A549 treated with ZK216348 at 1 μM for 4 hours (cell line): ENCODE measurements at places on chromosomes 2 and 18. TPM values are rescaled to one million over a fixed set of nuclear protein-coding genes. Genes with fewer than 3 reads are reported as not detected.

The USP34 gene
- 44.9 to 64.8 TPM (median 50.3 TPM) in 5 replicates for total RNA-seq

The TLX2 gene
- total RNA-seq: 0.15 to 0.74 TPM (median 0.21 TPM) in 5 replicates

The CDH20 gene
- total RNA-seq: not detected in 5 replicates

The GALNT13 gene
- total RNA-seq: 7.2 to 15.2 TPM (median 10.7 TPM) in 5 replicates

The DCC gene
- not detected in 5 replicates for total RNA-seq

The PAIP2B gene
- total RNA-seq: 0.16 to 0.36 TPM (median 0.34 TPM) in 5 replicates

The ERFE gene
- 6.0 to 9.9 TPM (median 9.1 TPM) in 5 replicates for total RNA-seq

The NT5C1B gene
- not detected in 5 replicates for total RNA-seq

The STPG4 gene
- total RNA-seq: not detected in 5 replicates

The IL1A gene
- 0.07 to 0.37 TPM (median 0.22 TPM) in 3 of 5 replicates, not detected in the others for total RNA-seq

The INPP5D gene
- total RNA-seq: 0.12 to 1.1 TPM (median 0.61 TPM) in 5 replicates

The CRYGD gene
- not detected in 5 replicates for total RNA-seq

The GKN1 gene
- 0.32 to 1.1 TPM (median 0.74 TPM) in 5 replicates for total RNA-seq

The RAB17 gene
- total RNA-seq: 0.16 to 0.33 TPM (median 0.28 TPM) in 4 of 5 replicates, not detected in the other

The CD207 gene
- not detected in 5 replicates for total RNA-seq

The ADRA2B gene
- total RNA-seq: 0.04 to 0.06 TPM in 2 of 5 replicates, not detected in the others

The APLF gene
- 0.55 to 0.79 TPM (median 0.75 TPM) in 5 replicates for total RNA-seq

The PPP1R7 gene
- total RNA-seq: 57.9 to 84.0 TPM (median 61.3 TPM) in 5 replicates

The TXNDC2 gene
- 0.15 to 0.34 TPM (median 0.17 TPM) in 5 replicates for total RNA-seq

The DNAH6 gene
- 0.01 to 0.44 TPM in 2 of 5 replicates, not detected in the others for total RNA-seq

The PCARE gene
- not detected in 5 replicates for total RNA-seq

The CTAGE1 gene
- not detected in 5 replicates for total RNA-seq

The MAPK4 gene
- total RNA-seq: 0.08 to 0.18 TPM (median 0.14 TPM) in 5 replicates

The LRRTM1 gene
- total RNA-seq: not detected in 5 replicates

The TSPYL6 gene
- total RNA-seq: not detected in 5 replicates

The SERPINB12 gene
- total RNA-seq: not detected in 5 replicates

The DSC3 gene
- 1.1 to 3.1 TPM (median 1.5 TPM) in 5 replicates for total RNA-seq

The RTP5 gene
- not detected in 5 replicates for total RNA-seq

The FAM161A gene
- 5.0 to 9.9 TPM (median 8.1 TPM) in 5 replicates for total RNA-seq

The CHST9 gene
- total RNA-seq: not detected in 5 replicates

The G6PC2 gene
- not detected in 5 replicates for total RNA-seq

The ZC3H6 gene
- total RNA-seq: 0.26 to 0.85 TPM (median 0.33 TPM) in 5 replicates

The UGT1A10 gene
- 0.18 to 0.52 TPM (median 0.23 TPM) in 3 of 5 replicates, not detected in the others for total RNA-seq

The DSG1 gene
- not detected in 5 replicates for total RNA-seq

The CEP192 gene
- 7.4 to 10.4 TPM (median 7.8 TPM) in 5 replicates for total RNA-seq

The MYOM1 gene
- 0.07 to 0.28 TPM (median 0.12 TPM) in 5 replicates for total RNA-seq

The COL6A3 gene
- 0.12 to 0.24 TPM (median 0.15 TPM) in 5 replicates for total RNA-seq

The AFF3 gene
- total RNA-seq: not detected in 5 replicates

The REEP1 gene
- total RNA-seq: 0.68 to 1.3 TPM (median 1.0 TPM) in 5 replicates

The MYL1 gene
- total RNA-seq: not detected in 5 replicates

The HOXD1 gene
- 0.18 to 0.28 TPM (median 0.24 TPM) in 4 of 5 replicates, not detected in the other for total RNA-seq

The ALKAL2 gene
- not detected in 5 replicates for total RNA-seq
